ENCODE measurements at places on chromosomes 4 and X. TPM values are rescaled to one million over a fixed set of nuclear protein-coding genes. Genes with fewer than 3 reads are reported as not detected.

NDP gene
- total RNA-seq, result 15.3 TPM

NXF2 gene
- total RNA-seq, result not detected

UGT2A1 gene
- total RNA-seq, result 0.13 TPM

HAND2 gene
- 48.7 TPM for total RNA-seq

CYBB gene
- total RNA-seq, result not detected

PNCK gene
- 0.06 TPM for total RNA-seq

PRKG2 gene
- total RNA-seq, result 0.56 TPM

HEPH gene
- 124 TPM for total RNA-seq

IQCM gene
- total RNA-seq, result not detected

PDCL2 gene
- not detected for total RNA-seq

SCRG1 gene
- 0.31 TPM for total RNA-seq

ADAMTS3 gene
- 11.1 TPM for total RNA-seq
